NCI-H524 treated with DMSO at 0.1 percent for 48 hours (cell line): ENCODE measurements at places on chromosomes 6 and 20.

GRCh38 chr6:148513145-148514071 lies 170.8 kb downstream of the SASH1 start:
- DNase-seq = no peak

- no peak for DNase-seq
These were observed 2.1 kb downstream of the SS18L1 start for GRCh38 chr20:62145688-62146018.

DNA sequence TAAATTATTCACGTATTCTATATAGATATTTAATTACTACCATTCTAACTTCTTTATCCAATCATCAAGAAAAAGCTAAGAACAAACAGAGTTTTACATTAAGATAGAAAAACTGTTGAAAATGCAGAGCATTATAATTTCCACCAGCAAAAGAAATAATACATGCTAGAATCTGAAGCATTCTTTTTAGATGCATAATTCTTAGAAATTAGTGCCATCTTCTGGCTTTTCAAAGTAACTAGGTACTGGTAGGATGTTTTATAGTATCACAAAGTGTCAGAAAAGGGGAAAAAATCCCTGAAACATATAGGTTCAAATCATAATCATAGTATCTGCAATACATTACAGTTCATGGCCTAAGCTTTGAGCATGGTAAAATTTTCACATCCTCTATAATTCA lies 178.9 kb downstream of the PHF3 start:
- no peak for DNase-seq

- DNase-seq = no peak
These were observed 9.1 kb downstream of the TXLNB start for GRCh38 chr6:139282684-139283083.

GRCh38 chr20:43583982-43584432 lies 6.7 kb upstream of the IFT52 start:
- DNase-seq = no peak

DNA sequence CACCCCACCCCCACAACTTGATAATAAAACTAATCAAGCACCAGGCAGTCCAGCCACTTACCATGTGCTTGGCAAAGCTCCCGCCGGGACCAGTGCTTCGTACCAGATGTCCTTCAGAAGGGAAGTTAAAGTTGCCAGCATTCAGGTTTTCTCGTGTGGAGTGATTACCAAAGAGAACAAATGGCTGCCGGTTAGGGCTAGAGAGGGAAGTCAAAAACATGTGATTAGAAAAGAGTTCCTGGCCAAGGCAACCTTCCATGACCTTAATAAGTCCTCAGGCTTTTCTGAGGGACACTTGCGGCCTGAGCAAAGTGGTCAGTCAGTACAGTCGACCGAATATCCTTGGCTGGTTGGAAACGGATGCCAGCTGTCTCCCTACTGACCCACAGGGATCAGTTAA lies 67.0 kb downstream of the DNAAF9 start:
- DNase-seq = peak; percentile 13

GRCh38 chr6:109008537-109009235 lies 86.0 kb downstream of the SESN1 start:
- DNase-seq = peak; percentile 10

DNA sequence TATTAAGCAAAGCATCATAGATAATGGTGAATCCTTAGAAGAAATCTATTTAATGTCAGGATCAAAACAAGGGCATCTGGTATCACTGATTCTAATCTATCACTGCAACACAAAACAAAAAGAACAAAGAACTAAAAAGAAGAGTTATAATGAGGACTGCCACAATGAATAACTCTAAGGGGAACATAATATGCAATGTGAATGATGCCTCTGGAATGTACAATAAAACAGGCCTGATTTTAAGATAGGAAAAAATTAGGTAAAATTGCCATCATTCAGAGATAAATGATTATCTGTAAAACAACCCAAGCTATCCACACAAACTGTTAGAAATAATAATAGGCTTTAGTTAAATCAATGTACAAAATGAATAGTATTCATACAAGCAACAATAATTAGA lies 936.7 kb upstream of the CITED2 start:
- no peak for DNase-seq

- no peak for DNase-seq
These were observed 49.0 kb downstream of the SCAF8 start for GRCh38 chr6:154782193-154782592.

GRCh38 chr6:30450909-30451841 lies 38.1 kb upstream of the HLA-E start:
- no peak for DNase-seq

DNA sequence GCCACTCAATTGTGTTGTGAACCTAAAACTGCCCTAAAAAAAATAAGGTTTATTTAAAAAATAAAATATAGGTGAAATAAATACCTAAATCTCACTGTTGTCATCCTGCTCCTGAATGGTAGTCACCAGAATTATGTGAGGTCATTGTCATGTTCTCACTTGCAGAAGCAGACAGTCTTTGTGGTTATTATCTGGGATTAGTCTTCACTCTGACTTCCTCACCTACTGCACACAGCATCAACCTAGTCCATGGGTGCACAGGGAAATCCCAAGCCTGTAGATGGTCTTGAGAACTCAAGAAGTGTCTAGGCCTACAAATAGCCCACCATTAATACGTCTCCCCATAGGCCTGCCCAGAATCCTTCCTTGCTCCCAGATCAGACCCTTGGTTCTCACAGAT lies 97.0 kb downstream of the FOXF2 start:
- DNase-seq = no peak

GRCh38 chr20:21682521-21682954 lies 22.9 kb upstream of the PAX1 start:
- no peak for DNase-seq

DNA sequence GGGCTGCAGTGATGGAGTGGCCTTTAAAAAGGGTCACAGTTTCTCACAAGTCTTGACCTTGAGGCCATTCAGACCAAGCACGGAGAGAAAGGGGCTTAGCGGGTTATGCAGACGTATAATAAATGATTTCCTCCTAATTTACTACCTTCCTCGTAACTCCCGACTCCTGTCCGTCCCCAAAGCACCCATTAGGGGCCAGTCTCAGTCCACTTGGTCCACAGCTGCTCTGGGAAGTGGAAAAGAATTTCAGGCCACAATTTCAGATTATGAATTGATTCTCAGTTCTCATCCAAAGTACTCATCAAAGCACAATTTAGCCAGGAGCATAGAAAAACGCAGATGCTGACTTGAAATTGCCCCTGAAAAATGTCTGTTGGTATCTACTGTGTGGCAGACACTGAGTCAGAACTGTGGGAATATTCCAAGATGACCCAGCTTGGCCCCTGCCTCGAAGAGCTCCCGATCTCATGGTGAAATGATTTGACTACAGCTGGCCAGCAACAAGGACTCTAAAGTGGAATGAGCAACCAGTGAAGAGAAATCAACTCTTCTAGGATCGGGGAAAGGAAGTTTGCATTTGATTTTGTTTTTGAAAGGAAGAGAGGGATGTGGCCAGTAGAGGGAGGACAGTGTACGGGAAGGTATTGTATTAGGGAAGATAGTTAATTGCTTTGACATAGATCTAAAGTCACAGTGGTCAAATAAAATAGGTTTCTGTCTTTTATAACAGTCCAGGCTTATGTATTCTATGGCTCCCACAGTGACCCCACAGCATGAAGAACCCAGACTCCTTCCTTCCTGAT lies 15.2 kb upstream of the STK35 start:
- DNase-seq = no peak

GRCh38 chr6:157442291-157442690 lies 61.3 kb downstream of the ZDHHC14 start:
- no peak for DNase-seq

DNA sequence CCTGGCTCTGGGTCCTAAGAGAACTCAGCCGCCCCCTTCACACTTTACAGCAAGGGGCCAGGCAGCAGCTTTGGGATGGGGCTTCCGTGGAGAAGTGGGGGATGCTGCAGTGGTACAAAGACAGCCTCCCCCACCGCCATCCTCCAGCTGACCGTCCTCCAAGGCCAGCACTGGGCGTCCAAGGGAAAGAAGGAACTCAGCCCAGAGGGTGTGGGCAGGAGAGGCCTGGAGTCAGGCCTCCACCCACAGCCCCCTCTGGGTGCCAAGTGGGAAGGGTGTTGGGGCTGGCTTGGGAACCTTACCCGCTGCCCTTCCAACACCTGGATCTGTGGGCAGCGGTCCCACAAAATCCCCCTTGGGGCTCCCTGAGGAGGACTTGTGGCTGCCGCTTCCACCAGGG lies 13.1 kb downstream of the STMN3 start:
- no peak for DNase-seq

DNA sequence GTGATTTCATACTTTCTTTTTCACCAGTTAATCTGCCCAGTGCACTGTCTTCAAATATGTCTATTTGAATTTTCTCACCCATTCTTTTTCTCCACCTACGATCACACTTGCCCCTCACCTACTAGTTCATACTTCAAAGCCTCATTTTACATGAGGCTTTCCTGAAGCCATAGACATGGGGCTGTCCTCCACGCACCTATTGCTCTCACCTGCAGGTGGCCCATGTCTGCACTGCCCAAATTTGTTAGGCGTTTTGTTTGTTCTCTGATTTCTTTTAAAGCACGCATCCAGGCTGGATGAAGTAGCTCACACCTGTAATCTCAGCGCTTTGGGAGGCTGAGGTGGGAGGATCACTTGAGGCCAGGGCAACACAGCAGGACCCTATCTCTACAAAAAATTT lies 106.8 kb upstream of the RIPOR2 start:
- DNase-seq = no peak

DNA sequence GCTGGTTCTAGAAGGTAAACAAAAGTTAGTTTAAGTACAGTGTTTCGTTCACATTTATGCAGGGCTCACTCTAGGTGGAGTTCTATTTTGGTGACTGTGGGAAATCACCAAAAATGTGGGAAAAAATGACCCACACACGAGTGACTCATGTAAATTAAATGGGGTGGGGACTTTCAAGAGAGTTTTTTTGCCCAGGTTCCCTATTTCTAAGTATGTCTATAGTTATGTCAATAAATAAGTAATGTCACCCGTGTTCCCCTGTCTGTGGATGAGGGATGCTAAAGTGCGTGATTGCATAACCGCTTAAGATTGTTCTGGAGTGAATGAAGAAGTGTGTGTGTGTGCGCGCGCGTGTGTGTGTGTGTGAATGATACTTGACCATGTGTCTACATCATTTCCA lies 69.1 kb downstream of the MYB start:
- DNase-seq = no peak

DNA sequence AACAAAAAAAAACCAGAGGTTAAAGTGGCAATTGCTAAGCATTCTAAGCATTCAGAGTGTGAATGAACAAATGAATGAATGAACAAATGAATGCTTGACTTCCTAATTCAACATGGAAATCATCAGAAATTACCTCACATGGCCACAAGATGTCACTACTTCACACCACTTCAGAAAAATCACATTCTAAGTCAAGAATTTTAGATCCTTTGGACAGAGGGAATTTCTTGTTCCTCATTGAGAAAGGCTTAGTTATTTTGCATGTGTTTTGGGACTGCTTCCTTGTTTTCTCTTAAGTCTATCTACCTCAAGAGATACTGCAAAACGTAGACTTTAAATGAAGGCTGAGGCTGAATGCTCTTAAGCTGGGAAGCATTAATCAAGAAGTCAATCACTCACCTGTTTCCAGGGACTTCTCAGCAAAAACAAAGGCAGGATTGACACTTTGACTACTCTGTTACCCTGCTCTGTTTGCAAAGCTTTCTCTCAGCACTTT lies 120.2 kb downstream of the MBOAT1 start:
- no peak for DNase-seq
